ENCODE measurements at places on chromosomes 12 and 14.

DNA sequence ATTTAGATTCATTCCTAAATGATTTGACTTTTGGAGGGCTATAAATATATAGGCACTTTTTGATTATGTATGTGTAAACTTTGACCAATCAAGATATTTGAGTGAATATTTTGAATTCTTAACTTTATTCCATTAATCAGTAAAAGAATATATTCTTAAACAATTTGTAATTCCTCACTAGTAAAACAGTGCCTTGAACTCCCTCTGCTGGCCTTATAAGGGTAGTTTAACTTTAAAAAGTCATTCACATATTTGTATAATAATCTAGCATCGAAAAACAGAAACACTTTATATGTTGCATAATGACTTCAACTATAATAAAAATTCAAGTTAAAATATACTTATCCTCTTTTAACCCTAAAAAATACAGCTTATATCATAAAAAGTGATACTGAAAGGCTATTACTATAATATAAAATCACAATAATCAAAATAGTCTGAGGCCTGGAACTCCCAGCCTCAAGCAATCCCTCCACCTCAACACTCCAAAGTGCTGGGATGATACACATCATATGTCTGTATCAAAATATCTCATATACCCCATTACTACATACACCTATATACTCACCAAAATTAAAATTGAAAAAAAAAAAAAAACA, 31.2 kb downstream of the CCDC59 start:
- DNase-seq: peak; percentile 13

DNA sequence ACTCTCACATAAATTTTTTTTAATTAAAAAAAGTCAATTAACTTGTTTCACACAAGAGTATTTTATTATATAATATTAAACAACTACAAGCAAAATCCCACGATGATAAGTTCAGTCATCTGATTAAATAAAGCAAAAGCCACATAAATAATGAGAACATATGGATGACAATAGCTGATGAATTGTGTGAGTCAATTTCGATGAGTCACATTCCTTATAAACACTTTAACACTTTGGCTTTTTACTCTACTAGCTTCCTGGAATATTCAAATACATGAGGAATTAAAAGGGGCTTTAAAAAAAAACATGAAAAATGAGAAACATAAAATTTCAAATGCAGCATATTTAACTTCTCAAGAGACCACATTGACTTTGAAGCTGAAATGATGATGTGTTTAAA, 95.3 kb downstream of the BCAT1 start:
- DNase-seq: no peak

DNA sequence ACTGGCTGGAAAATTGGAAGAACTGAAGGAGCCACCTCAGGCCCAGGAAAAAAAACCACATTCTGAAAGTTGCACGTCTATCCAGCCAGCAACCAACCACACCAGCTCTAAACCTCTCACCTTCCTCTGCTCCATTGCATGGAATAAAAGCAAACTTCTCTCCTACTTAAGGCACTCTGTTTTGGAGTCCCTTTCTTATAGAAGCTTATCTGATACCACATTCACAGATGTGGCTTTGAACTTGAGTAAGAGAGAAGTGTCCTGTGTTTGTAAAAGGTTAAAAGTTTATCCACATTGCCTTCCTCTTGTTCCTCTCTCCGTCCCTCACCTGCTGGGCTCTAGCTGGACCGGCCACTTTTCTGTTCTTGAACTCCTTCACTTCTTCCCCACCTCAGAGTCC, 99.6 kb upstream of the PLXNC1 start:
- no peak for DNase-seq

DNA sequence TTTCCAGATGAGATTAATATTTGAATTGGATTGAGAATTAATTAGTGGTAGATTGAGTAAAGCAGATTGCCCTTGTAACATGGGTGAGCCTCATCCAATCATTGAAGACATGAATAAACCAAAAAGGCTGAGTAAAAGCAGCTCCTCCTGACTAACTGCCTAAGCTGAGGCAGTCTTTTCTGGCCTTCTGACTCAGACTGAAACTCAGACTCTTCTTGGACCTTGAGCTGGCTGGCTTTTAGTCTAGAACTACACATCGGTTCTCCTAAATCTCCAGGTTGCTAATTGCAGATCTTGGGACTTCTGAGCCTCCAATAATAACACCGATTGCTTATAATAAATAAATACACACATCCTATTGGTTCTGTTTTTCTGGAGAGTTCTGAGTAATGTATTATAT, 24.0 kb downstream of the FKBP11 start:
- DNase-seq: no peak

DNA sequence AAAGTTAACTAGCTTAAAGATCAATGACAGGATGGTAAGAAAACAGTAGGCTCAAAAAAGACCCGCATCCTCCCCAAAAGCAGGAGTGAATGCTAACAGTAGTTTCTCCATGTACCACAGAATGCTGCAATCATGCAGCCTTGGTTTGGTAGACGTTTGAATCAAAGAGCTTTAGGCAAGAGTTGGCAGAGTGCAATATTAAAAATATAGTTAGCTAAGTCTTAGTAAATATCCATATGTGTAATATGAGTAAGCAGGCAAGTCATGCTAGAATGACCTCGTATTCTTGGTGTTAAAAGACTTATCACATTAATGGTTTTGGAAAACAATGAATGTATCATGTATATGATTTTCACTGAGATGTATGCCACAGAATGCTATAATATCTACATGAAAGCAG, 18.8 kb upstream of the KLRF1 start:
- DNase-seq: no peak

DNA sequence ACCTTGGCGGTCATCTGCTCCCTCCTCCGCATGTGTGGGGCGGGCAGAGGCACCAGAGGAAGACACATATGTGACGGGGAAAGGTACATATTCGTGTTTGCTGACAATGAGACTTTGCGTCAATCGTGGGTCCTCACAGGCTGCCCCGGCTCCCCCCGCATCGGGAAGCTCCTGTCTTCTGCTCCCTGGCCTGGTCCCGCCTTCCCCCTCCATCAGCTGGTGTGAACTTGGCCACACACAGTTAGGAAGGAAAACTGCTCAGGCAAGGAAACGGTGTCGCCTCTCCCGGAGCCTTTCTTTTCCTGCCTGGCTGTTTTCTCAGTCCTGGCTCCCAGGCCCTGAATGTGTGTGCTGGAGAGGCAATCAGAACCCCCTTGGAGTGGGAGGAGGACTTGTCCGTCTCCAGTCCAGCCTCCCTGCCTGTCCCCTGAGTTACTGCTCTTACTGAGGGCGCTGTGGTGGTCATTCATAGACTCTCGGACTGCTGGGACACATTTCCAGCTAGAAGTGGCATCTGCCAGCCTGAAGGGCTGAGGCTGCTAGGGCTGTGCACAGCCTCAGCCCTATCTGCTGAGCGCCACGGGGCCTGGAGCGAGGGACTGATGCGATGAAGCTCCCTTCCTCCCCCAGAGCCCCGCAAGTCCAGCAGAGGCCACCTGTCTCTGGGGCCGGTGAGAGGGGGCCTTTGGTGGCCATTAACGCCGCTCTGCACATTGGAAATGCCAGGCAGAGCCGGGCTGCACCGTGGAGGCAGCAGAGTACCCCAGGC, 44.2 kb upstream of the TSPAN9 start:
- DNase-seq: no peak

GRCh38 chr12:22978962-22979361, 354.0 kb downstream of the ETNK1 start:
- no peak for DNase-seq

DNA sequence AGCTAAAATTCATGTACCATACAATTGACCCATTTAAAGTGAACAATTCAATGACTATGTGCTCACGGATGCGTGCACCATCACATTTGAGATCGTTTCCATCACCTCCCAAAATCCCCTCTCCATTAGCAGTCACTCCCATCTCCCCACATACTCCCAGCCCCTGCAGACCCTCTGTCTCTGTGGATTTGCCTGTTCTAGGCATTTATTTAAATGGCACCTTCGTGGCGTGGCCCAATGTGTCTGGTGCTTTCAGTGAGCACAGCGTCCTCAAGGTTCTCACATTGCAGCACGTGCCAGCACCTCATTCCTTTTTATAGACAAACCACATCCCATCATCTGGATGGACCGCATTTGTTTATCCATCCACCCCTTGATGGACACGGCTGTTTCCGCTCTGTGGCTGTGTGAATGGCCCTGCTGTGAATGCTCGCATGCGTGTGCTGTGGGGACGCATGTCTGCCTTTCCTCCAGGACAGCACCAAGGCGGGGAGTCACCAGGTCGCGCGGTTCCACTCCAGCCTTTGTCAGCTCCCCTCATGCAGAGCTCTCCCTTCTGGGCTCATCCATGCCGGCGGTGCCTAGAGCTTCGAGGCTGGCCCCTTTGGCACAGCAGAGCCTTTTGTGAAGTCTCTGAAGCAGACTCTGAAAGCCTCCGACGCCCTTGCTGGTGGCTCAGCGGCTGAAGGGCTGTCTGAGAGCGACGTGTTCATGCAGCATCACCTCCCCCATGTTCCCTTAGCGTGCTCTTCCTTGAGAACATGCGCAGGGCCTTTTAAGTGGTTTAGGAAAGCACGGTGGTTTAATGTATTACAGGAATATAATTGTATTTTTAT, 184.4 kb downstream of the KIF26A start:
- DNase-seq: no peak

GRCh38 chr12:76272287-76272686, 75.9 kb downstream of the BBS10 start:
- peak; percentile 86 for DNase-seq

DNA sequence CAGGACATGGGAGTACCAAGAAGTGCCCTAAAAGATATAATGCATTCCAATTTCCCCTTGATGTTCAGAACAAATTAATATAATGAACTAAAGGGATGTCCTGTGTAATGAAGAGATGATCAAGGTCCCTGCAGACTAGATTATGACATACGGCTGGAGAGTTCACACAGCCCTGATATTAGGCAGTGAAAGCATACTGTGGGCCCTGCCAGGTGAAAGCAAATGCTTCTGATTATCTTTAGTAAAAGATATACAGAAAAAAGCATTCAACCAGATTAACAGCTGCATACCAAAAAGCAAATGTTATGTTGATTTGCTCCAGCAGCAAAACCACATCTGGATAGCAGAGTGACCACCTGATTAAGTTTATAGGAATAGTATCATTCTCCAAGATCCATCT, 12.1 kb downstream of the HIGD1C start:
- no peak for DNase-seq

DNA sequence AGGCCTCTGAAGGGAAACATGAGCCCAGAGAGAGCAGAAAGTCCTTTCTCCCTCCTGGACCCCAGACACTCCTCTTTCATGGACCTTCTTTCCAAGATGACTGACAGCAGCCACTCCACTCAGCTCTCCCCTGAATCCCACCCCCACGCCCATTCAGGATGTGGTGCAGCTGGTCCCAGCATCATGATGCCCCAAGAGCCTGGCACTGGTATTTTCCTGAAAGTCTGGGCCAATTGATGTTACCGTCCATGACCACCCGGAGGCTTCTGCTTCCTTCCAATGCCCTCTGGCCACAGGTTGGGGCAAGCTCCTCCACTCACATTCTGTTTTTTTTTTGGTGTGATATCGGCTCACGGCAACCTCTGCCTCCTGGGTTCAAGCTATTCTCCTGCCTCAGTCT, 112.6 kb downstream of the CALM1 start:
- no peak for DNase-seq

DNA sequence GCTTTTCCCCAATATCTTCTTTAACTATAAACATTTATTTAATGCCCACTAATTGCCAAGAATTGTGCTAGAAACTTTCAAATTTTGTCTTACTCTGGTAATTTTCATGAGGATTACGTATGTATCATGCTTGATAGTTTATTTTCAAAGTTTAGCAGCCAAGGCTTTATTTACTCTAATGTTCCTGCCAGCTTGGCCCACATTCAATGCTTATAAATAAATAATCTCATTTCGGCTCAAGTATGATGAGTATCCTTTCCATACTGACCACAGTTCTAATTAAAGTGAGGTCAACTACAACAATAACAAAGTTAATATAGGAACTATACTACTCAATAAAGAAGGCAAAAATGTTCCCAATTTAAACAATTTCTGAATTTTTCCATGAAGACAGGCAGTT, 259.2 kb downstream of the MED13L start:
- DNase-seq: no peak

DNA sequence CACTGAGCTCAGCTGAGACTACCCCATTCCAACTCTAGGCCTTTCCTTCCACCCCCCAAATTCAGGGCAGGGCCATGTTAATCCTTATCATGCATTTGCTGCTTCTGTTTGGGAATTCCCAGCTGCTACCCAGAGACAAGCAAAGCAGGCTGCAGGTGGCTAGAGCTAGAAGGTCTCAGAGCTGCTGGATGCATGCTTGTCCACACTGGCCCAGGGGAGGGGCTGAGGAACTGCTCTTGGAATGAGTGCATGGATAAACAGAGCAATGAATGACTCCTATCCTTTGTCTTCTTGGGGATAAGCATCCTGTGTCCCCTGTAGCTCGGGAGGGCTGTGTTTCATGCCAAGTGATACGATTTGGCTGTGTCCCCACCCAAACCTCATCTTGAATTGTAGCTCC, 136.8 kb upstream of the NOS1 start:
- no peak for DNase-seq

- no peak for DNase-seq
Measured at GRCh38 chr12:63916561-63917476, 72.3 kb downstream of the SRGAP1 start.

GRCh38 chr12:131357185-131357747, 353.6 kb upstream of the SFSWAP start:
- no peak for DNase-seq

- no peak for DNase-seq
Measured at GRCh38 chr12:73106296-73106695, 834.1 kb downstream of the TRHDE start.

All from globus pallidus (tissue), 1 donor.